ENCODE measurements at places on chromosomes 7 and 10.

- no peaks in the 10 kb centered on the region for H3K36me3 ChIP-seq
- no peaks in the 10 kb centered on the region for H3K4me1 ChIP-seq
- H3K4me3 ChIP-seq: no peak overlapping the region
- DNase-seq: no peak
- H3K27me3 ChIP-seq: peaks cover 16% of the 10 kb centered on the region
Observed at GRCh38 chr10:131858583-131859340, 42.0 kb upstream of the PPP2R2D start.

DNA sequence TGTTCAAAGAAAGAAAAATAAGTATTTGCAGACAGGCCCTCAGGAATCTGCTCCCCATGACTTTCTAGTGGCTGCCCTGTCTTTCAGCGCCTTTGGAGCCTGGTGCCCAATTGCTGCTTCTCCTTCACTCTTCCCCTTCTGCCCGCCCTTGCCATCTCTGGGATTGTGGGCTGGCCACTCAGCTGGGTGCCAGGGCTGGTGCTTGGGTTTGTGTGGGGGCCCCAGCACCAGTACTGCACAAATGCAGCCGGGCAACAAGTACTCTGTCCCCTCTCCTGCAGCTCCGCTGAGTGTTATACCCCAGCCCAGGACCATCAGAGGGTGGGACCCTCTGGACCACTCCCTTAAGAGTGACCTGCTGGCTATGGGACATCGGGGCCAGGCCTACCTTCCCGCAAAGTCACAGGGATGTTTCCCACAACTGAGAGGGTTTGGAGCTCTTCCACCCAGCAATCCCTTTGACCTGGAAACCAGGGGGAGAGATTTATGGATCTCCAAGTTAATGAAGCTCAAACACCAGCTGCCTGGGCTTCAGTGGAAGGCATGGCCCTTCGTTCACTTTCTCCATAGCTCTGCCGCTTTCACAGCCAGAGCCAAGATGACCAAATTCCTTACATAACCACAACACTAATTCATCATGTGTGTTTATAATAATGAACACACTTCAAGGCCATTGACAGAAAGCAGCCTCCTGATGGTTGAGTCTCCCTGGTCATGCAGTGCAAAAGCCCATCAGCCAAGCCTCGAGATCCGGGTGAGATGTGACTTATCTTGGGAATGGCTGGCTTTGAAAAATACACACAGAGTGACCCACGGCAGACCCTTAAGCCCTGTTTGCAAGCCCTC, 313.9 kb upstream of the ZNF32 start:
- H3K27me3 ChIP-seq: peaks cover 9% of the 10 kb centered on the region
- DNase-seq: no peak
- H3K4me1 ChIP-seq: no peaks in the 10 kb centered on the region
- no peak overlapping the region for H3K4me3 ChIP-seq

GRCh38 chr7:142887282-142888015, 1.9 kb upstream of the TRPV6 start:
- peaks cover 18% of the 10 kb centered on the region for H3K4me1 ChIP-seq
- no peak for DNase-seq
- H3K27ac ChIP-seq: no peak overlapping the region
- no peaks in the 10 kb centered on the region for H3K36me3 ChIP-seq

- peaks cover 13% of the 10 kb centered on the region for H3K27me3 ChIP-seq
- no peak for DNase-seq
- no peak overlapping the region for H3K4me3 ChIP-seq
- H3K36me3 ChIP-seq: no peaks in the 10 kb centered on the region
- no peak overlapping the region for H3K27ac ChIP-seq
Observed at GRCh38 chr10:5959142-5959541, 18.2 kb downstream of the IL15RA start.

- peak within 1 kb of the TSS; percentile 81 for H3K27ac ChIP-seq
- no peak for DNase-seq
- H3K36me3 ChIP-seq: no peaks in the 10 kb centered on the region
- peaks cover 23% of the 10 kb centered on the region for H3K4me1 ChIP-seq
- no peaks in the 10 kb centered on the region for H3K27me3 ChIP-seq
- peak within 1 kb of the TSS; percentile 48 for H3K4me3 ChIP-seq
Observed at GRCh38 chr7:16804674-16805439, at the start of gene AGR2. TSS of gene AGR2 (minus strand) at chr7:16804999. CDS start at chr7:16801796, 3,203 bp downstream.

GRCh38 chr10:58050575-58050974, 217.1 kb downstream of the IPMK start:
- H3K4me3 ChIP-seq: no peak overlapping the region
- DNase-seq: no peak
- H3K27ac ChIP-seq: no peak overlapping the region
- no peaks in the 10 kb centered on the region for H3K4me1 ChIP-seq

DNA sequence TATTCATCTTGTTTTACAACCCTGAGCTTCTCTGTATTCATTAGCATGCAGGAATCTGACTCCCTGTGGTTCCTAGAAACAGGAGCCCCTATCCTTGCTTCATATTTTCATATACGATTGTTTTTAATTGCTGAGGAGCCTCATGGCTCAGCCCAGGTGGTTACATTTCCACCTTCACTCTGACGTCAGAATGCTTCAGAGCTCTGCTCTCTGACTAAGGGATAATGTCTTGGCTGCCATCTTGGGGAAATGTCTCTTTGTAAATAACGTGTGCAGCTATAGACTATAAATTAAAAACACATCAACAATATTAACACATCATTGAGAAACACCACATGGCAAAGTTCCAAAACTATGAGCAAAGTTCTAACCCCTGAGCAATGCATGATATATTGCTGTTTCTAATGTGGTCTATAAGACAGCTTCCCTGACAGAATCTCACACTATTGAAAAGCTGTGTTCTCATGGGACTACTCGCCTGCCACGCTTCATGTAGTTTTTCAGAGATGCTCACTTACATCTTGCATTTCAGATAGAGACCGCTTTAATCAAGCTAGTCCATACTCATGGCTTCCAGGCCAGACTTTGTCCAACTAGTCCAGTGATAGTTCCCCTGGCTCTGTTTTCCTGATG, 227.0 kb downstream of the SORCS3 start:
- H3K27ac ChIP-seq: no peak overlapping the region
- H3K27me3 ChIP-seq: peaks cover 20% of the 10 kb centered on the region
- H3K4me3 ChIP-seq: no peak overlapping the region
- DNase-seq: no peak
- H3K4me1 ChIP-seq: no peaks in the 10 kb centered on the region

- H3K4me3 ChIP-seq: no peak overlapping the region
- H3K4me1 ChIP-seq: peaks cover 27% of the 10 kb centered on the region
- H3K36me3 ChIP-seq: peaks cover 12% of the 10 kb centered on the region
- H3K27ac ChIP-seq: no peak overlapping the region
- DNase-seq: no peak
Observed at GRCh38 chr7:80844916-80845315, 73.9 kb downstream of the SEMA3C start.

DNA sequence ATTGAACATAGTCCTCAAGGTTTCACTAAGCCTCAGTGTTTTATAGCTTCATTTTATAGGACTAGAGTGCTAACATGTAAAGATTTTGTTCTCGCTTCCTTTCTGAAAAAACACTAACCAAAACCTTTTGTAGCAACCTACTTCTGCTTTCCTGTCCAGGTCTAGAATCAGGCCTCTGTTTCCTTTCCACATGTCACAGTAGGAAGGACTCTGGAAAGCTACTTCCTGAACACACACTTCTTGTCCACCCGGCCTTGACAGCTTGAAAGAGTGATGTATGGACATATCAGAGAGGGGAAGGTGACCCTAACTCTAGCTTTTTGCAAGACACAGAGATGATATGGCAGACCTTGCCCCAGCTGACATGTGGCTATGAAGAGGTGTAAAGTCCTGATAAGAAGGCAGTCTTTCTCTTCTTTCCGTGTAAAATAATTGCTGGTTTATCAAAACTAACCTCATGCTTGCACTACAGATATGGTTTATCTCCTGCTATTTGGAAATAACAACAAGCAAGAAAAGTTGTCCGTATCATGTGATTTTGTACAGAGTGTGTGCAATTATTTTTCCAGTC, 175.4 kb downstream of the SKAP2 start:
- no peaks in the 10 kb centered on the region for H3K36me3 ChIP-seq
- H3K4me3 ChIP-seq: no peak overlapping the region
- no peak overlapping the region for H3K27ac ChIP-seq

DNA sequence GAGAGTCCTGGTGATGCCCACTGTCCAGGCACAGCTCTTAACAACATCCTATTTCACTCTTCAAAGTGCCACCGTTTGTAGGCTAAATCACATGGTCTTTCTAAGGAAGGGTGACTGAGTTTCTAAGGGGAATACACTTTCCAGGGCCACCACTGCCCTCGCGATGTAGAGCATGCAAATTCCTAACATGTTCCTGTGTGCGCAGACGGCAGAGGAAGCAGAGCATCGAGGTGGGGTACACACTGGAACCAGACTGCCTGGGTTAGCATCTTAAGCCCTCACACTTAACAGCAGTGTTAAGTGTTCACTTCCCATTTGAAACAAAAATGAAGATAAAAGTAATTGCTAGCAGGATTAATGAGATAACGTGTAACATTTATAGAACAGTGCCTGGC, 3.0 kb downstream of the VOPP1 start:
- peaks cover 15% of the 10 kb centered on the region for H3K27me3 ChIP-seq
- H3K27ac ChIP-seq: peak overlapping the region; percentile 4
- H3K36me3 ChIP-seq: no peaks in the 10 kb centered on the region
- peaks cover 23% of the 10 kb centered on the region for H3K4me1 ChIP-seq
- DNase-seq: no peak

DNA sequence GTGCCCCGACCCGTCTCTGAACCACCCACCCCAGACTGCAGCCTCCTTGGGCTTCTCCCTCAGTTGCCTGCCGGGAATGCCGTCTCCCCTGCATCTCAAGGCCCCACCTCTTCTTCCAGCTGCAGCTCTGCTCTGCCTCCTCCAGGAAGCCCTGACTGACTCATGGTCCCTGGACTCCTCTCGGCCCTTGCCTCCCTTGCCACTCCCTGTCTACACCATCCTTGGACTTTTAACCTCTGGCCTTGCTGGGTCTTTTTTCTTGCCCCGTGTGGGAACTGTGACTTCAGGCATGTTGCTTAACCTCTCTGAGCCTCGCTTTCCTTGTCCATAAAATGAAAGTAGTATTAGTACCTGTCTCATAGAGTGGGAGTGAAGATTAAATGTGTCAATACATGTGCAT, 56.3 kb downstream of the C10orf105 start:
- H3K27me3 ChIP-seq: peaks cover 86% of the 10 kb centered on the region
- no peaks in the 10 kb centered on the region for H3K36me3 ChIP-seq
- peaks cover 21% of the 10 kb centered on the region for H3K4me1 ChIP-seq
- H3K4me3 ChIP-seq: no peak overlapping the region
- H3K27ac ChIP-seq: no peak overlapping the region
- no peak for DNase-seq

- peaks cover 6% of the 10 kb centered on the region for H3K36me3 ChIP-seq
- H3K4me1 ChIP-seq: peaks cover 4% of the 10 kb centered on the region
- no peaks in the 10 kb centered on the region for H3K27me3 ChIP-seq
- H3K4me3 ChIP-seq: no peak overlapping the region
- DNase-seq: no peak
- no peak overlapping the region for H3K27ac ChIP-seq
Observed at GRCh38 chr7:66576646-66577045, 52.0 kb upstream of the KCTD7 start.

GRCh38 chr10:78642269-78642816, 426.4 kb upstream of the ZMIZ1 start:
- H3K36me3 ChIP-seq: no peaks in the 10 kb centered on the region
- DNase-seq: no peak
- peaks cover 5% of the 10 kb centered on the region for H3K27me3 ChIP-seq
- peaks cover 3% of the 10 kb centered on the region for H3K4me1 ChIP-seq
- no peak overlapping the region for H3K27ac ChIP-seq

DNA sequence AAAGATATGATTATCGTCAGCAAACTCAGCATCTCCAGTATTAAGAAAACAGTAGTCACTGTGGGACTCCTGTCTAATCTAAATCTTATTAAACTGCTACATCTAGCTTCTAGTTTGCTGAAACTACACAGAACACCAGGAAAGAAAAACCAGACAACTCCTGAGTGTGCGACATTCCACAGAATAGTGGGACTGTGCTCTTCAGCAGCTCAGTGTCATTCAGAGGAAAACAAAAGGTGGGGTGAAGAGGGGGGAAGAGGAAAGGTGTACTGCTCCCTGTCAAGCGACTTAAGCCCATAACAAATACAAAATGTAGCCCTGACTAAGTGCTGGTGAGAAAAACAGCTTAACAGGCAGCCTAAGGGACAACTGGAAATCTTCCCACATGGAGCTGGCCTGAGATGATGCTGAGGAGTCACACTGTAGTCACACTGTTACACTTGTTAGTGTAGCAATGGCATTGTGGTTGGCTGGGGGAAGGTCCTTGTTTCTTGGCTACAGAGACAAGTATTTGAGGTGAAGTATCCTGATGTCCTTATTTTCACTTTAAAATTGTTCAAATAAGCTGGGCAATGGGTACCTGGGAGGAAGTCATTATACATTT, 135.5 kb downstream of the USP6NL start:
- H3K36me3 ChIP-seq: peaks cover 11% of the 10 kb centered on the region
- H3K4me1 ChIP-seq: no peaks in the 10 kb centered on the region
- DNase-seq: no peak
- H3K4me3 ChIP-seq: no peak overlapping the region
- H3K27me3 ChIP-seq: no peaks in the 10 kb centered on the region

DNA sequence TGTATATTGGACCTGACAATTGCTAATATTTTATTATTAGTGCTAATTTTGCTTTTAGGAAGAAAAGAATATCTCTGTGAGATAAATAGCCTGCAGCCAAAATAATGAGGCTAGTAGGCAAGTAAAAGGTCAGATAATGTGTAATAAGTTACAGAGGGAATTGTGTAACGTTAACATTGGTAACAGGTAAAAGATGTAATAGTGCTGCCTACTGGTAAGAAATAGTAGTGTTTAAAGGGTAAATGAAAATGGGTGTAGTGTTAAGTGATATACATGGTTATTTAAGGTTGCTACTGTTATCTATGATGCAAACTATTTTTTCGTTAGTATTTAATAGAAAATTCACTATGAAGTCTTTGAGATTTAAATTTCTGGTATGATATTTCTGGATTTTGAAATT, 9.2 kb upstream of the FOXP2 start:
- DNase-seq: no peak
- H3K4me3 ChIP-seq: no peak overlapping the region
- H3K4me1 ChIP-seq: peaks cover 5% of the 10 kb centered on the region
- no peaks in the 10 kb centered on the region for H3K36me3 ChIP-seq
- no peak overlapping the region for H3K27ac ChIP-seq

GRCh38 chr10:58981846-58982245, 194.6 kb upstream of the PHYHIPL start:
- no peak overlapping the region for H3K4me3 ChIP-seq
- H3K27ac ChIP-seq: no peak overlapping the region
- peaks cover 13% of the 10 kb centered on the region for H3K4me1 ChIP-seq
- no peaks in the 10 kb centered on the region for H3K27me3 ChIP-seq
- no peak for DNase-seq
- no peaks in the 10 kb centered on the region for H3K36me3 ChIP-seq

- H3K36me3 ChIP-seq: peaks cover 3% of the 10 kb centered on the region
- peak; percentile 85 for DNase-seq
- no peaks in the 10 kb centered on the region for H3K27me3 ChIP-seq
- H3K27ac ChIP-seq: peak within 1 kb of the TSS; percentile 99
- peak within 1 kb of the TSS; percentile 95 for H3K4me3 ChIP-seq
Observed at GRCh38 chr10:119650692-119651513, at the start of gene BAG3. TSS of gene BAG3 (plus strand) at chr10:119651380. CDS start at chr10:119651676, 296 bp downstream.

Measured in progenitor cell of endocrine pancreas (in vitro differentiated cells).